ENCODE measurements at places on chromosomes 2 and 18.

- no peak for DNase-seq
Observed at GRCh38 chr18:12589448-12589847, 68.5 kb downstream of the SPIRE1 start.

- no peak for DNase-seq
Observed at GRCh38 chr2:197914778-197915177, 110.4 kb downstream of the PLCL1 start.

DNA sequence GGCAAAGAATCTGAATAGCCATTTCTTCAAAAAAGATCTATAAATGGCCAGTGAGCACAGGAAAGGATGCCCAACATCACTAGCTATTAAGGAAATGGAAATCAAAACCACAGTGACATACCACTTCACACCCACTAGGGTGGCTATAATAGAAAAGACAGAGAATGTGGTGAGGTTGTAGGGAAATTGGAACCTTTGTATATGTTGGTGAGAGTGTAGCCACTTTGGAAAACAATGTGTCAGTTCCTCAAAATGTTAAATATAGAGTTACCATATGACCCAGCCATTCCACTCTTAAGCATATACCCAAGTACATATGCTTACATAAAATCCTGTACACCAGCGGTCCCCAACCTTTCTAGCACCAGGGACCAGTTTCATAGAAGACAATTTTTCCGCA, 152.8 kb downstream of the SMAD2 start:
- no peak for DNase-seq

- no peak for DNase-seq
Observed at GRCh38 chr2:63819256-63819655, 22.4 kb upstream of the UGP2 start.

- no peak for DNase-seq
Observed at GRCh38 chr18:71998547-71999097, 545.5 kb downstream of the CBLN2 start.

- no peak for DNase-seq
Observed at GRCh38 chr2:206086716-206087350, 859 bp upstream of the INO80D start.

- no peak for DNase-seq
Observed at GRCh38 chr2:10668402-10669012, 21.3 kb downstream of the NOL10 start.

DNA sequence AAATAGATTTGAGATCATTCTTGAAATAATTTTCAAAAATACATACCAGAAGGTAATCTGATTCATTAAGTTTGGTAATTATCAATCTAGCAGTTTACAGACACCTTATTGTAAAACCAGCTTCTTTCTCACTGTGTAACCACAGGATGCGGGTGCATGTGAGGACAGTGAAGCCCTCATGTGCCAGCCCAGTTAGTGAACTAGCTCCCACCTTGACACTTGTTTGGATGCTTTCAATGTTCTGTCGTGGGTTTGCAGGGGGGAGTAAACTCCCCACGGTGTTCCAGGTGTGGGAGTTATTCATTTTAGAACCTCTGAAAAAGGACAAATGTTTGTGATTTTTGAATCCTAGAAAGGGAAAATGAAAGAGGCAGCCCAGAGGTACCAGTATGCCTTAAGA, 59.0 kb downstream of the WDSUB1 start:
- DNase-seq: no peak

- no peak for DNase-seq
Observed at GRCh38 chr18:44824884-44825283, 144.2 kb downstream of the SETBP1 start.

DNA sequence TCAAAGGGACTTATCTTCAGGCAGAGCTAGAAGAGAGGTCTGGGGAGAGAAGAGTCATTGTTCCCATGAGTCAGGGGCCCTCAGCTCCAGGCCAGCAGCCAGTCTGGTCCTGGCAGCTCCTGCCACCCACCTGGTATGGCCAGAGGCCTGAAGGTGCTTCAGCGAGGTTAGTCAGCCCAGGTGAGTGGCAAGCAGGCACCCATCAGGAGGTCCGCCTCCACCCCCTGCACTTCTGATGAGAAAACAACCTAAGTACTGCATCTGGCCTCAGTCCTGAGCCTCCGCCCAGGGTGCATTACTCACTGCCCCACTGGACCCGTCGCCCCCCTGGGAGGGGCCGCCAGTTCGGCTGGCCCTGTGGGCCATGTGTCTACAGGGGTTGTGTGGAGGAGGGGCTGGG, 130.2 kb downstream of the INHBB start:
- no peak for DNase-seq

GRCh38 chr2:85861180-85861579, 27.6 kb downstream of the ST3GAL5 start:
- no peak for DNase-seq

GRCh38 chr2:11616851-11617415, 53.1 kb downstream of the NTSR2 start:
- DNase-seq: no peak

GRCh38 chr2:180695586-180696401, 284.6 kb upstream of the UBE2E3 start:
- no peak for DNase-seq

DNA sequence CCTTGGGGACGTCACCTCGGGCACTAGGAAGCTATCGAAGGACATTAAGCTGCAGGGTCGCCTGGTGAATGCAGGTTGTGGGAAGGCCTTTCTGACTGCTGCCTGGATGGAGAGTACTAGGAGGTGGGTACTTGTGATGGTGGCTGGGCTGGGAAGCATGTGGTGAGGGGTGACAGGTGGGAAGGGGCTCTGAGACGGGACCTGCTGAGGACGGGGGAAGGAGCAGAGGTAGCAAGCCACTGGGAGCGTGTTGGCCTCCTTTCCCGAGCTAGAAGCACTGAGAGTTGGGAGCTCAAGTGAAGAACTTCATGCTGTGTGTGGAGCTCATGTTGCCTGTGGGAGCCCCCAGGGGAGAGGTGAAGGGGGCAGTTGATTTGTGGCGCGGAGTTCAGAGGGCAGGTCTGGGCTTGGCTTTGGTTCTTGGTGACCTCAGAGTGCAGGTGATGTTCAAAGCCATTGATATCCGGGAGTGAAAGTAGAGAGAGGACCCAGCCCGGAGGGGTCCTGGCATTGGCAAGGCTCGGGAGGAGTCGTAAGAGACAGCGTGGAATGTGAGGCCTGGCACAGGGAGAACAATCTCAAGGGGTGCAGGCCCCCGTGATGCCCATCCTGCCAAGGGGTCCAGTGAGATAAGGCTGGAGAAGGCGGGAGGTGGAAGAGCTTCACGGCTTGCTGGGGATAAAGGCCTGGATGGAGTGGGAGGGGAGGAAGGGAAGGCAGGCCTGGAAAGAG, 13.2 kb downstream of the MROH2A start:
- no peak for DNase-seq

GRCh38 chr2:56624181-56624580, 440.4 kb downstream of the CCDC85A start:
- no peak for DNase-seq

DNA sequence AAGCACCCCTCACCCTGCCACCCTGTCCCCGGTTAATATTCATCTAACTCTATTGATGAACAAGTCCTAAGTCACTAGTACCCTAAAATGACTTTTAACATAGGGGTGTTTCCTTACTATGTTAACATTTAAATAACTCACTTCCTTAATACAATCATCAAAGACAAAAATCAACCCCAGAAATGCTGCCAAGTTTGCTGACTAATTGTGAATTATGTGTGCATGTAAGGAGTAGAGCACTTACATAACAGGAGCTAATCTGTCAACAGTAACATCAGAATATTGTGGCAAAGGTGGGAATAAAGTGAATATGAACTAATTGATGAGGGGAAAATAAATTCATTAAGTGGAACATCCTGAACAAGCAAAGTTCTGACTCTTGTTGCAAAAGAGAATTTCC, 81.4 kb upstream of the ERBB4 start:
- no peak for DNase-seq

GRCh38 chr18:51941999-51942398, 398.0 kb upstream of the DCC start:
- DNase-seq: no peak

GRCh38 chr18:58851856-58852255, 12.8 kb upstream of the ZNF532 start:
- no peak for DNase-seq

GRCh38 chr18:69143084-69143483, 257.6 kb upstream of the DOK6 start:
- no peak for DNase-seq

- DNase-seq: no peak
Observed at GRCh38 chr2:234911271-234911670, 40.5 kb upstream of the SH3BP4 start.

GRCh38 chr18:49013961-49014604, 63.3 kb upstream of the SMAD7 start:
- DNase-seq: no peak

- DNase-seq: no peak
Observed at GRCh38 chr18:45441110-45441847, 174.0 kb upstream of the SLC14A2 start.

- no peak for DNase-seq
Observed at GRCh38 chr18:61579581-61579980, 246.4 kb downstream of the CDH20 start.

DNA sequence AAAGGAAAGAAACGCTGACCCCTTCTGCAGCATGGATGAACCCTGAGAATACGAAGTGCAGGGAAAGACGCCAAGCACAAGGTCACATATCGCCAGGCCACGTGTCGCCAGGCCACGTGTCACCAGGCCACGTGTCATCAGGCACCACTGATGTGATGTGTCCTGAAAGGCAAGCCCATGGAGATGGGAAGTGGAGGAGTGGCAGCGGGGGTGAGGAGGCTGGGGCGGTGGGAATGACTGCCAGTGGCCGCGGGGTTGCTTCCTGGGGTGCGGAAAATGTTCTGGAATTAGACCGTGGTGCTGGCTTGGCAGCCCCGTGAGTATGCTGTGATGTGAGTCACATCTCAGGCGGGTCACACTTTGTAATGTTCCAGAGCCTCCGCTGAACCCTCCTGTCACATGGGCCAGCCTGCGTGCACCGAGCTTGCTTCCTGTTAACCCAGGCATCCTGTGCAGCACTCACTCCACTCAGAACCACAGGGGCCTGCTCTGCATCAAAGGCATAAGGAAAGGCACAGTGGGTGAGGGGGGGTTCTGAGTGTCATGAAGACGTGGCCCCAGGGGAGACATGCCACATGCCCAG, 39.0 kb downstream of the SLC66A2 start:
- no peak for DNase-seq

All from activated CD4-positive, CD25-positive, alpha-beta regulatory T cell (primary cell).